ENCODE measurements at places on chromosomes 11 and 22. TPM values are rescaled to one million over a fixed set of nuclear protein-coding genes. Genes with fewer than 3 reads are reported as not detected.

Gene SERPING1
- total RNA-seq: not detected

Gene RAB3IL1
- total RNA-seq: not detected

Gene SPON1
- 1.4 TPM for total RNA-seq

Gene RAD9A
- total RNA-seq: 53.7 TPM

Gene CACNA1I
- 9.3 TPM for total RNA-seq
